ENCODE measurements at places on chromosomes 4 and X.
A peak's percentile ranks its signal among the peaks of the same experiment; 100 is the strongest.

DNA sequence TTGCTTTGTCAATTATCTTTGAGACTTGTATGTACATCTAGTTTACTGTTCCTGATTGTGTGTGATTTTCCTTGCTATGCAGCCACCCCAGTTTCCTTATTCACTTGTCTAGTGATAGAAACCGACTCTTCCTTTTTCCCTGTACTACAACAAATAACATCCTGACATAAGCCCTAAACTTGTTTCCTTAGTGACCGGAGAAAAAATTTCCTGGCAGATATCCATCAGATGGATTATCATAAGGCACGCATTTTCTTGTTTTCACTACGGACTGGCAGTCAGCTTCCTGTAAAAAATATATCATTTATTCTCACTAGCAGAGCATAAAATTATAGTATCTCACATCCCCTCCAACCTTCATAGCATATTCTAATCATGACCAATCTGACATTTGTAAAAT is 410.7 kb downstream of the CENPC start:
- no peak for DNase-seq

GRCh38 chrX:23797371-23798128 is 14.6 kb downstream of the SAT1 start:
- no peak for DNase-seq

DNA sequence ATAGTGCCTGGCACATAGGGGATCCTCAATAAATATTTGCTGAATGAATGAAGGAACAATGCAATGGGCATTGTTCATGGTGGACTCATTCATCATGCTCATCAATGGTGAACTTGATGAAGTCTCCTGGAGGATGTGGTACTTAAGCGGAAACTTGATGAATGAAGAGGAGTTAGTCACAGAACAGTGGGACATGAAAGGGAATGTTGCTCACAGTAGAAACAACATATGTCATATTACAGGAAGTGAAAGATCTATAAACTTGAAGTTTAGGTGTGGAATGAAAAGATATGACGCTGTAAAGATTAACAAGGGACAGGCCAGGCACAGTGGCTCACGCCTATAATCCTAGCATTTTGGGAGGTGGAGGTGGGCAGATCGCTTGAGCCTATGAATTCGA is 224.1 kb downstream of the PPP3CA start:
- no peak for DNase-seq

DNA sequence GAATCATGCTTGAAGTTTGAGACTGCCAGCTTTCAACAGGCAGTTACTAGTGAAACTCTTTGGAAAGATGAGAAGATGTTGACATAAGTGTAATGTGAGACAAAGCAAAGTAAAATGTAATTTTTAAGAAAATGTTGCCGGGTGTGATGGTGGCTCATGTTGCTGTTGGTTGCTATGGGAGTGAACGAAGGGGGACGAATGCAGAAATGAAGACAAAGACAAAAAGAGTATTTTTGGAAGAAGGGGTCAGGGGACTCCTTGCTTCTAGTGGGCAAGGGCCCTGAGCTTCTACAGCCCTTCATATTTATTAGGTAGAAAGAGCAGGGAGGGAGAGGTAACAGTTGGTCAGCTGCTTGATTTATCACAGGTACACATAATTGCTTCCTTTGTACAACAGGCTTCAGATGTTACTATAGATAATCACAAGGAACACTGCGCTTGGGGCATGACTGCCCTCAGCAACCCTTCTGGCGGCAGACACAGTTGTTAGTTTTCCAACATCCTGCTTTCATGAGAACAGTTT is 11.9 kb upstream of the UGDH start:
- DNase-seq, result no peak

GRCh38 chrX:45842926-45843315 is 642.2 kb upstream of the DIPK2B start:
- no peak for DNase-seq

- no peak for DNase-seq
Measured at GRCh38 chr4:76003620-76004019, 3.7 kb downstream of the CXCL9 start.

GRCh38 chr4:94523617-94524016 is 71.9 kb downstream of the PDLIM5 start:
- DNase-seq, result no peak

GRCh38 chrX:132214518-132214917 is 4.7 kb downstream of the RAP2C start:
- DNase-seq, result no peak

DNA sequence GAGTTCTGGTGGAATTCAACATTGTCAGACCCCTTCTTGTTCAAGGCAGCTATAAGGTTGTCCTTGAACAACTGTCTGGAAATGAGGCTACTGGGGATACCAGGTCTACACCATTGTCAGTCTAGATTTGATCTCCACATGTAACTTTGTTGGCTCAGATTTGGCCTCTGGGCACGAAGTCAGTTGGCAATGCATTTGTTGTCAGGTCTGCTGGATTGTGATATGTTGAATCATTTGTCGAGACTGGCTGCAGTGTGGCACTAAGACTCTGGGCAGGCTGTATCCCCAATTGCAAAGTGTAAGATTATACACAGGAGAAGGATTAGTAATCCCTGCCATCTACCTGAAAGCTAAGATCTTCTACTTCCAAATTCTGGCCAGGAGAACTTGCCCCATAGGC is 26.5 kb downstream of the ZNF81 start:
- DNase-seq, result no peak

DNA sequence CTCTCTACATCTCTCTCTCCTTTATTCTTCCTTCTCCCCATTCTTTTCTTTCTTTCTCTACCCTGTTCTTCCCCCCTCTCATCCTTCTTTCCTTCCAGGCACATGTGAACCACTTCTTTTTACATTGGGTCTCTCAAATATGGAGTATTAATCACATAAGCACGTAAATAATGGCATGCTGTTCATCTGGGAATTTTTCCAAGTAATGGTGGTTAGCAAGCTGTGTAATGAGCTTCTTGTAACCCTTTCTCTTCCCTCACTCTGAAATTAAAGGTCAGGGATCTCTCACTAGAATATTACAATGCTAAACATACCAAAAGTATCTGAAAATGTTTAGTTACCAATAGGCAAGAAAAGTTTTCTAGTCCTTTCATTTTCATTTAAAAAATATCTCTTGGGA is 239.9 kb upstream of the TEX13A start:
- no peak for DNase-seq

DNA sequence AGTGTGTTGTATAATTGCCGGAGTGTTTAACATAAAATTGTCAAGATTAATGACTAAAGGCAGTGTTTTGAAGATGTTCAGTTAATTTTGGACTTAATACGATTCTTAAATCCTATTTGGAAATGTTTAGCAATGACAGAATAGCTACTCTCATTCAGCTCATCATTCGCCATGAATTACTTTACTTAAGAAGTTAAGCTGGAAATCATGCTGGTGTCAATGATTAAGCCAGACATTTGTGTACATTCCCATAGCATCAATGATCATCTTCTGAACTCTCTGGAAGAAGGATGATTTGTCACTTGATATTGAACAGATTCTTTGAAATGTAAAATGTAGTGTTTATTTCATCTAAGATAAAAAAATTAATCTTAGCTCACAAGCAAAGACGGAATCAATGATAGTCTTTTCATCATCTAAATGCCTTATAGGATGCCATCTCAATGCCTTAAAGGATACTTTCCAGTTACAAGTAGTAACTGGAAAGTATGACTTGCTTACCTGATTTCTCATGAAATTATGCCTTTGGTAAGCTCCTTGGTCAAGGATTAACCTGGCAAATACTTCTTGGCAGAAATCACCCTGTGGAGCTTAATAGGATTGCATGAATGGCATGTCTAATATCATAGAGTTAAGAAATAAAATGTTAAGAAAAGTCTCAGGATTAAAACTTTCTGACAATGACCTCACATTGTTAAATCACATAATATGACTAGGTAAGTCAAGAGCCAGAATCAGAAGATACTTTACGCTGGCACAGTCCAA is 515.5 kb upstream of the AGA start:
- DNase-seq, result no peak

DNA sequence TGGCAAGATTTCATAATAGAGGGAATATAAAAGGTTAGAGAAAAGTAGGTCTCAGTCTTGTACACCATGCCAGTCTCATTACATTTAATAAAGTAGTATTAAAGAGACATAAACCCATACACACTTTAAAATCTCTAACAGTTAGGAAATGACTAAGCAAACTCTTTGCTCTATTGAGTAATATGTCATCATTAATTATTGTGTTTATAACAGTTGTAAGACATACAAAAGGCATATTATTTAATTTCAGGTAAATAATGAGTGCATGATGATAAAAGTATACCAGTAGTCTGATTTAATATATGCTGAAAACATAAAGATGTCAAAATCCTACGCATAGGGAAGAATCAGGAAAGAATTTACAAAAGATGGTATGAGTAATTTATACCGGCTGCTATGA is 31.0 kb upstream of the FGG start:
- no peak for DNase-seq

DNA sequence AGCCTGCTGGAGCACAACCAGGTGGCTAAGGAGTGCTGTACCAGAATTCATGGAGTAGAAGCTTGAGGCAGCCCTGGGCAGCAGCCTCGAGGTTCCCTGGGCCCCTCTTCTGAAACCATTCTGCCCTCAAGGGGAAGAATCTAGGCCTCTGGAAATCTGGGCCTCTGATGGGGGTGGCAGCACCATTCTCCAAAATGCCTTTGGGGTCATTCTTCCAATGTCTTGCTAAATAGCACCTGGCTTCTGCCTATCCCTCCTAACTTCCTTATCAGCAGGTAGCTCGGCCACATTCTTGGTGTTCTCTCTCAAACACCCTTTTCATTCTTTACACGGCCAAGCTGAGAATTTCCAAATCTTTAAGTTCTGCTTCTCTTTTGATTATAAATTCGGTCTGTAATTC is 473.6 kb downstream of the BCOR start:
- no peak for DNase-seq

DNA sequence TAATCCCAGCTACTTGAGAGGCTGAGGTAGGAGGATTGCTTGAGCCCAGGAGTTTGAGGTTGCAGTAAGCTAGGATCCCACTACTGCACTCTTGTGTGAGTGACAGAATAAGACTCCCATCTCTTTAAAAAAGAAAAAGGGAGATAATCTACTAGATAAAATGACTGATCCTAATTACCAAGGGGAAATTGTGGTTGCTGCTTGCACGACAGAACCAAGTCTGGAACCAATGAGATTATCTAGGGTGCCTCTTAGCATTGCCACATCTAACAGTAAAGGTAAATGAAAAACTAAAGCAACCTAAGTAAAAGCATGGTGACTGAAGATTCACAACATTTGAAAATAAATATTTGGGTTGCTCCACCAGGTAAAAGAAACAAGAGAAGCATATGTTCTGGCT is 185.1 kb downstream of the PDHA2 start:
- DNase-seq, result no peak

- DNase-seq, result no peak
Measured at GRCh38 chr4:144185086-144185485, 44.6 kb upstream of the GYPA start.

- no peak for DNase-seq
Measured at GRCh38 chr4:118916691-118917289, 28.1 kb downstream of the SYNPO2 start.

DNA sequence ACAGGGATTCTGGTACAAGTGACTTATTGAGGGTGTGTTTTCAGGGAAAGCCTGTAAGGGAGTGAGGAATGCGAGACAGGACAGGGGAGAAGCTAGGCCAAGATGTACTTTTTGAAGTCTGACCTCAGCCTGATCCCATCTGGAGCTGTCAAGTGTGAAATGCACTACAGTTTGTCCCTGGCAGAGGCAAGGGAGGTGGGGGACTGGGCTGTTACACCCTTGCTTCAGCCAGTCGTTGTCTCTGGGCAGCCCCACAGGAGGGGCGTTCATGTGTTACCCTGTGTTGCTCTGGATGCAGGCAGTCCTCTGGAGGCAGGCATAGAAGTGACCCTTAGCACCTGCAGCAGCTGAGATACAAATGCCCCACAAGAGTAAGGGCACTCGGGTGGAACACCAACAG is 25.8 kb downstream of the PPEF1 start:
- no peak for DNase-seq

DNA sequence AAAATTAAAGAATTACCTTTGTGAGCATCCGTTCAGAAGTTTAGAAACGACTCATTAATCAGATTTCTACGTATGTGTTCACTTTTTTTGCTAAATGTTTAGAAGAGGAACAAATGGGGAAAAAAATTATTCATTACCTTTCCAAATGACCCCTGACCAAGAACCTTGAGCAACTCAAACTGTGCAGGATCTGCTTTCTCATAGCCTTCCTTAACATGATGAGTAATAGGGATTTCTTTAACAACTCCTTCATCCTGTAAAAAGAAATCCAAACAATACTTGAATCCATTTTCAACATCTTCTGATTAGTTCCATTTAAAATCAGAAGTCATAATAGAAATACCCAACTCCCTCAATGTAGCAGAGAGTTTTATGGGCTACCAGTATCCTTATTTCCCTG is 32.1 kb downstream of the RPS6KA6 start:
- DNase-seq, result no peak

DNA sequence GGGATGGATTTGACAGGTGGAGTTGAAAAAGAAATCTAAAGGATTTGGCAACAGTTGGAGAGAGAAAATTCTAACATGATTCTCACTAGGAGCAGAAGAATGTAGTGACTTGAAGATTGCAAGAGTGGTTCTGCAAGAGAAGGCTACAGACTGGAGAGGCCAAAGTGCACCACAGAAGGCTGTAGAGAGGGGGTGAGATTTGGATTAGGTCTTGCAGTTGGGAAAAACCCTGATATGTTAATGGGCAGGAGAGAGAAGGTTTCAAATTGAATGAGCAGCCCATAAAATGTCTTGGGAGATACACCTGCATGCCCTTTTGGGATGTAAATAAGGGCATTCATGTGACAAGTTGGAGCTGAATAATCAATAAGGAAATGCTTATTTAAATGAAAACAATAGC is 14.7 kb upstream of the VEGFD start:
- no peak for DNase-seq

DNA sequence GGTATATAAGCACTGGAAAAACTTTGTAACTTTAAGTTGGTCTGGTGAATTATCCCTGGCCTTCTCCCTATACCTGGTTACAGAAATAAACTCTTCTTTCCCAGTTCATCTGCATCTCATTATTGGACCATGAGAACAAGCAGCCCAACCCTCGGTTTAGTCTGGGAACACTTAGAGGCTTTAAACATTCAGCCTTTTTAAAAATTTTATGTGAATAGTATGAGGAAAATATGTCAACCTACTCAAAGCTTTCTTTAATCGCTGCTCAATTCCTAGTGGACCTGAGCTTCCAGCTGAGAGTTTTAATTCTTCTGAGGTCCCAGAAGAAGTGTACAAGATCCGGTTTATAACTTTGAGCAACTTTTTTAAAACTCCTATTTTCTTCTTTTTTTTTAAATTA is 358.6 kb upstream of the NOCT start:
- DNase-seq, result no peak

DNA sequence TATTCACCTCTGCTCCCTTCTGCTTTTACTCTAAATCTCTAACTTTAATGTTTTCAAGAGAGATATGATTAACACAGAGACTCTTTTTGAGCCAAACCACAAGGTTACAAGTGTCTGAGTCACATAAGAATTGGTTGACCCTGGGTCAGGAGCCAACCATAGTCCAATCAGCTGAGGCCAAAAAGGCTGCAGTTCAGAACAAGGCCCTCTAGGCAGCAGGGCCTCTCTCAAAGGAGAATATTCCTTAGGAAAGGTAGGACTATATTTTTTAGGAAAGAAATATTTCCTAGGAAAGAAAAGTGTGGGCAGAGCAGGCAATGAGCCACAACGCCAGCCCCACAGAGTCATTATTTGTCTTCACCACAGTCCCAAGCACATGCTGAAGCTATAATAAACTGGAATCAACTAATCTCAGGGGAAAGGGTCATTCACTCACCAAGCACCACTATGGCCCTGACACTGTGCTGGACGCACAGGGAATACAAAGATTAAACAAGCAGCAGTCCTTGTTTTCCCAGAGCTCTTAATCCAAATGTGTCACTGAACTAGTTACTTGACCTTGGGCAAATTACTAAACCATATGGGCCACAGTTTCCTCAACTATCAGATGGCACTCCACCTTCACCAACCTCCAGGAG is 2.2 kb downstream of the ATP8A1 start:
- peak; percentile 77 for DNase-seq

Measured in stromal cell of bone marrow (primary cell).